ENCODE measurements at places on chromosomes 4 and X.

- DNase-seq: no peak
These were observed 68.4 kb upstream of the RELL1 start for GRCh38 chr4:37754410-37755185.

DNA sequence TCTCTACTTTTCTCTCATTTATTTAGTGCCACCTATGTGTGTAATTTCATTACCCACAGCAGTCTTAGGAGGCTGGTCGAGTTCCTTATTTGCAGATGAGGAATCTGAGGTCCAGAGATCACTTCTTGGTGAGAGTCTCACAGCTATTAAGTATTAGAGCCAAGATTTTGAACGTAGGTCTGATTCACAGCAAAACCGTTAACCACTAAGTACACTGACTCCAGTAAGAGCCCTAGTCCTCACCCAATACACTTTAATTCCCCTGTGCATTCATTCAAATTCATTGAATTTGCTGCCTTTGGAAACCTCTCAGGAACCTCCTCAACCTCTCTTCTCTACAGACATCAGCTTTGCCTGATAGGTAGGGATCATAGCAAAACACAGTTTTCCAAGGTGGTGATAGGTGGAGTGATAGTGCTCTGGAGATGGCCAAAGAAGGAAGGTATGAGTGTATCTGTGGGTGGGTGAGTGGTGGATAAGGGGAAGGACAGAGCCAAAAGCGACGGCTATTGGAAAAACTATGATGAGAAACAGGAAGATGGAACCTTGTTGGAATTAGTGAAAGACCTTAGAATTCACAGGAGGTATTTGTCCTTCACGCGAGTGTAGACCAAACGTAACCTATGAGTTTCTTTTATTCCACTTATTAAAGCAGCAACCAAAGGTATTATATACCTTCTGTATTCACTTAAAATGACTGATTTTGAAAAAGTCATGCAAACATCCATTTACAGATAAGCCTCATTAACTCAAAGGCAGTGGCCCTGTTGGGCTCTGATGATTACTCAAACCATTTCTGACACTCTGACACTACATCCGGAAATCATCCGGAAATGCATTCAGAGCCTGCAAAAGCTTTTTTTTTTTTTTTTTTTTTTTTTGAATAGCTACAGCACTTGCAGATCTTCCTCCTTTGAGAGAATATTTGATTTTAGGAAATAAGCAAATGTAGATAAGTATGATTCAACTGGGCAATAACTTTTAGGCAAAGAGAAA is 6.3 kb downstream of the FMR1 start:
- no peak for DNase-seq

GRCh38 chrX:68292471-68292870 is 140.8 kb downstream of the OPHN1 start:
- no peak for DNase-seq

DNA sequence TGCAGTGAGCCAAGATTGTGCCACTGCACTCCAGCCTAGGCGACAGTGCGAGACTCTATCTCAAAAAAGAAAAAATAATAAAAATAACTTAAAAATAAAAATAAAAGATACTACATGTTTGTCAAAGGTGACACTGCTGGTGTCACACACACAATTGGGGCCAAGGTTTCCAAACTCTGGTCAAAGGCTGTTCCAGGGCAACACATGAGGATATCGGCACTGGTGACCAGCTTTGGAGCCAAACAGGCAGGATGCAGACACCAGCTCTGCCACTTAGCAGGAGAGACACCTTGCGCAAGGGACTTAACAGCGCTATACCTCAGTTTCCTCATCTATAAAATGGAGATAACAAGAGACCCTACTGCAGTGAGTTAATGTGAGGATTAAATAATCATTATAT is 52.3 kb downstream of the CD99L2 start:
- DNase-seq: no peak

DNA sequence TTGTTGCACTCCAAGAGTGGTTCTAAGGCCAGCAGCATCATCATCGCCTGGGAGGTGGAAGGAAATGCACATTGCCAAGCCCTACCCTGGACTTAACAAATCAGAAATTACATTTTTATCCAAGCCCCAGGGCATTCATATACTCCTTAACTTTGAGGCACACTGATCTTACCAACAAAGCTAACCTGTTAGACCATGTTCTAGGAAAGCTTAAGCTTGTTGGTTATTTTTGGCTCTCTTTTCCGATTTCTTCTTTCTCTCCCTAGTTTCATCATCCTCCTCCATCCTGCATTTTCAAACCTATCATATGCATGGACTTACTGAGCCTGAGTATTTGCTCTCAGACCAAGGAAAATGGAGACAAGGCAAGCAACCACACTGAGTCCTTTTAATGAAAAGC is 133.4 kb downstream of the OPHN1 start:
- no peak for DNase-seq

GRCh38 chr4:76374798-76375197 is 46.1 kb downstream of the CCDC158 start:
- DNase-seq: no peak

- DNase-seq: no peak
These were observed 482.9 kb upstream of the TEX13C start for GRCh38 chrX:124836786-124837185.
